Endothelial cell (in vitro differentiated cells): ENCODE measurements at places on chromosomes 6 and 20. TPM values are rescaled to one million over a fixed set of nuclear protein-coding genes. Genes with fewer than 3 reads are reported as not detected.

GRCh38 chr6:88157106-88157505 lies 9.0 kb downstream of the CNR1 start:
- no peaks in the 10 kb centered on the region for H3K36me3 ChIP-seq
- DNase-seq, result no peak
- H3K27me3 ChIP-seq, result no peaks in the 10 kb centered on the region

The ATRN gene
- total RNA-seq, result 37.0 TPM

- H3K27ac ChIP-seq, result no peak overlapping the region
- no peaks in the 10 kb centered on the region for H3K27me3 ChIP-seq
- DNase-seq, result no peak
- no peak overlapping the region for H3K4me3 ChIP-seq
Observed at GRCh38 chr6:96651816-96652215, 88.9 kb downstream of the FHL5 start.

The CFAP206 gene
- total RNA-seq, result 0.54 TPM

DNA sequence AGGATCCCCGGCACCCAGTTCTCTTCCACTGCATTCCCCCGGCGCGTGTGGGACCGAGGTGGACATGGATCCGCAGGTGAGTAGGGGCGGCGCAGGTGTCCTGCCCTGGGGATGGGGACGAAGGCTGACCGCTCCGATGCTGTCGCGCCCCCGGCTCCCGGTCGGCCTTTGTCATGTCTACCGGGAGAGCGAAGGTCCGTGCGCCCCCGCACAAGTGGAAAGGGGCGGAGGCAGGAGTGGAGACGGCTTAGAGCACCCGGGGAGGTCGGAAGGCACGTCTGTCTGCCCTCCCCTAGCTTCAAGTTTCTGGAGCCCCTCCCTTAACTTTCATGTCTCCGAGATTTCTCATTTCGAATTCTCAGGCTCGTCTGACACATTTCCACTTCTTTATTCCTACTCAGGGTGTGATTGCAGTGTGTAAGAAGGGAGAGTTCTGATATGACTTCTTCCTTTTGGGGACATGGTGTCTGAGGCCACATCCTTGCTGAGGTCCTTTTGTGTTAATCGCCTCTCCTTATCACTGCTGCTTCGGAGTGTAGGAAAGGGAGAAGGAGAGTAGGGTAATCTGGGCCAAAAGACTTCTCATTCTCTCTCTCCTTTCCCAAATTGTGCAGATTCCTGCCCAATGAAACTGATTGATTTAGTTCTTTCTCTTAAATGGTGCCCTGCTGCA lies 435 bp downstream of the KIFC1 start:
- H3K4me3 ChIP-seq, result peak overlapping the region; percentile 95
- no peak for DNase-seq
- H3K4me1 ChIP-seq, result peaks cover 18% of the 10 kb centered on the region
- no peaks in the 10 kb centered on the region for H3K36me3 ChIP-seq
- peak overlapping the region; percentile 65 for H3K27ac ChIP-seq

GRCh38 chr6:112909781-112910180 lies 562.7 kb downstream of the RFPL4B start:
- H3K27ac ChIP-seq, result no peak overlapping the region
- no peaks in the 10 kb centered on the region for H3K27me3 ChIP-seq
- no peaks in the 10 kb centered on the region for H3K36me3 ChIP-seq
- no peak overlapping the region for H3K4me3 ChIP-seq

DNA sequence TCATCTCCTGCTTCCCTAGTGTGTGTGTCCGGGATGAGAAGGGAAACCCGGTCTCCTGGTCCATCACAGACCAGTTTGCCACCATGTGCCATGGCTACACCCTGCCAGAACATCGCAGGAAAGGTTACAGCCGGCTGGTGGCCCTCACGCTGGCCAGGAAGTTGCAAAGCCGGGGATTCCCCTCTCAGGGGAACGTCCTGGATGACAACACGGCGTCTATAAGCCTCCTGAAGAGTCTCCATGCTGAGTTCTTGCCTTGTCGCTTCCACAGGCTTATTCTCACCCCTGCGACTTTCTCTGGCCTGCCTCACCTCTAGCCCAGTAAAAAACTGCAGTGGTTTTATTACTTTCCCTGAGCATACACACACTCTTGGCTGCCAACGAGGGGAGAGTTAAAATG lies 23.9 kb upstream of the C6orf141 start:
- H3K4me1 ChIP-seq, result no peaks in the 10 kb centered on the region
- H3K27ac ChIP-seq, result no peak overlapping the region
- H3K27me3 ChIP-seq, result no peaks in the 10 kb centered on the region

The FOXC1 gene
- total RNA-seq, result 112 TPM

The RUNX2 gene
- total RNA-seq, result 1.8 TPM

DNA sequence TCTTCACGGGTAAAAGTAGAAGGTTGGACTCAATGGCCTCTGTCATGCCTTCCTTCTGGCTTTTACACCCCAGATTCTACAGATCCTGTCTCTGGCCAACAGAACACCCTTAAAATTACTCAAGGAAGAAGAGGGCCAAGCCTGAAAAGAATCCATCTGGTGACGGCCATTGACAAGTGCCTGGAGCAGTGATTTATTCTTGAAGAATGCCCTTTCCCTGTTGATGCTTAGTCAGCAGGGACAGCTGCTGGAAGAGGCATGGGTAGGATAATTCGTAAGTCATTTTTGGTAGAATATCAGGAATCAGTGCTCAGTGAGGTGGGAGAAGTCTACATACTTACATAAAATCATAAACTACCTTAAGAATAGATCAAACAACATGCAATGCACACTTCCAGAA lies 397.9 kb downstream of the SAMD5 start:
- no peak overlapping the region for H3K4me3 ChIP-seq
- no peak overlapping the region for H3K27ac ChIP-seq
- no peaks in the 10 kb centered on the region for H3K36me3 ChIP-seq
- no peaks in the 10 kb centered on the region for H3K27me3 ChIP-seq
- DNase-seq, result no peak

The SMIM8 gene
- 11.6 TPM for total RNA-seq

GRCh38 chr20:10280018-10280908 lies 61.6 kb downstream of the SNAP25 start:
- peaks cover 4% of the 10 kb centered on the region for H3K4me1 ChIP-seq
- no peak overlapping the region for H3K4me3 ChIP-seq
- H3K36me3 ChIP-seq, result no peaks in the 10 kb centered on the region
- no peak overlapping the region for H3K27ac ChIP-seq
